NCI-H1092 treated with DMSO at 0.1 percent for 48 hours (cell line): ENCODE measurements at places on chromosomes 11 and 22.
A peak's percentile ranks its signal among the peaks of the same experiment; 100 is the strongest.

- DNase-seq: no peak
Observed at GRCh38 chr22:30568137-30568805, 6.2 kb downstream of the GAL3ST1 start.

- DNase-seq: no peak
Observed at GRCh38 chr11:34769224-34769623, 147.0 kb downstream of the APIP start.

- DNase-seq: no peak
Observed at GRCh38 chr22:40498420-40499208, 128.2 kb downstream of the SGSM3 start.

DNA sequence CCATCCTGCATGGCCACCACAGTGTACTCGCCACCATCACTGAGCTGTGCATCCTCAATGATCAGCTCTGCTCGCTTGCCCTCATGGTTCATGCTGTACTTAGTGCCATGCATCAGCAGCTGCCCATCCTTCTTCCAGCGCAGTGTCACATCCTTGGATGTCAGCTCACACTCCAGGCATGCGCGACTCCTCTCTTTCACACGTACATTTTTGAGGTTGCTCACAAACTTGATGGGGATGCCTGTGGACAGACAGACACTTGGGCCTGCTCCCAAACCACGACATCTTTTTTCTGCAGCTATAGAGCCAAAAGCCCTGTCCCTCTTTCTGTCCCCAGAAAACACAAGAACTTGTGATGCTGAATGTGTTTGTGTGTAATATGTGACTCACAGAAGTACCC, 10.5 kb downstream of the IGSF22 start:
- no peak for DNase-seq

- no peak for DNase-seq
Observed at GRCh38 chr11:5689551-5689983, at the start of gene TRIM22. TRIM22 (plus strand) TSS chr11:5689790; CDS start chr11:5696233, 6,443 bp downstream.

- DNase-seq: peak; percentile 33
Observed at GRCh38 chr11:58923300-58923788, 15.9 kb upstream of the GLYATL1 start.

GRCh38 chr22:23530106-23530505, 50.0 kb downstream of the IGLL1 start:
- no peak for DNase-seq

DNA sequence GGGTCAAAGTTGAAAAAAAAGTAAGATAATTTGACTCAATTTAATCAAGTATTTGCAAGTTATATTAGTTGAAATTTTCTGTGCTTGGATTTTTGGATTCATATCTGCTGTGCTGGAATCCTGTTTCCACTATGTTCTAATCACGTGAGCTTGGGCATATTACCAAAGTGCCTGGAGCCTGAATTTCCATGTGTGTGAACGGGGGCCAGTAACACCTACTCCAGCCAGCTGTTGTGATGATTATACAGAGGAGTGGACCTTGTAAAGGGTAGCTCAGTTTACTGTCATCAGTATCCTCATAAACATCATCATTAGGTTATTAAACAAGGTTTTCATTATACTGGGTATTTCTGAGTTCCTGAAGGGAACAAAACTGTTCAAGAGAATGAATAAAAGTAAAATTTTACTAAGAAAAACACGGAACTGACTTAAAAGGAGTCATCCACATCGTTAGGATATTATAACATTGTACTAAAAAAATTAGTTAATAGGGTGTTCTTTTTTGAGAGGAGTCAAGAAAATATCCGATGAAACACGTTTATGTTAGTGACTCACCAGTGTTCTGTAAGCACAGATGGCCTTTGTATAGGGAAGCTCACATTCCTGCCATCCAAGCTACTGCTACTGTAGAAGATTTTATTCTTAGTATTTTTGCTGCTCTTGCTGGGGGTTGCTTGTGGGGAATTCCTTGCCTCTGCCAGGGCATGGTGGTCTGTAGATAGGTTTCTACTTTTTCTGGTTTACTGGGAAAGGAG, 144.1 kb downstream of the ARHGAP42 start:
- no peak for DNase-seq

DNA sequence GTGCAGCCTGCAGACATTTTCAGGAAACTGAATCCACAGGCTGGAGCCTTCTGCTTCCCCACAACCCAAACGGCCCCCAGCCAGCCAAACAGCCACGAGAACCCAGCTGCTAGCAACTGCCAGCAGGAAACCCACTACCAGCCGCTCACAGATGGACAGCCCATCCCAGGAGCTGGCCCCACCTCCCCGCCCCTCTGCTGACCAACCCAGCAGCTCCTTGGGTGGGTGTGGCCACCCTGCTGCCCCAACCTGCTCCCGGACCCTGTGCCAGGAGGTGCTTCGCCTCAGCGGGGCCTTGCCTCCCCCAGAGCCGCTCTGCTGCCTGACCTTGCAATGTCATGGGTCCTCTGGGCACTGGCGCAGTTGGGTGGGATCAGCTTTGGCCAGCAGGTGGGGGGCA, 8.2 kb upstream of the CCDC188 start:
- DNase-seq: no peak
